ENCODE measurements at places on chromosomes 12 and 14.

DNA sequence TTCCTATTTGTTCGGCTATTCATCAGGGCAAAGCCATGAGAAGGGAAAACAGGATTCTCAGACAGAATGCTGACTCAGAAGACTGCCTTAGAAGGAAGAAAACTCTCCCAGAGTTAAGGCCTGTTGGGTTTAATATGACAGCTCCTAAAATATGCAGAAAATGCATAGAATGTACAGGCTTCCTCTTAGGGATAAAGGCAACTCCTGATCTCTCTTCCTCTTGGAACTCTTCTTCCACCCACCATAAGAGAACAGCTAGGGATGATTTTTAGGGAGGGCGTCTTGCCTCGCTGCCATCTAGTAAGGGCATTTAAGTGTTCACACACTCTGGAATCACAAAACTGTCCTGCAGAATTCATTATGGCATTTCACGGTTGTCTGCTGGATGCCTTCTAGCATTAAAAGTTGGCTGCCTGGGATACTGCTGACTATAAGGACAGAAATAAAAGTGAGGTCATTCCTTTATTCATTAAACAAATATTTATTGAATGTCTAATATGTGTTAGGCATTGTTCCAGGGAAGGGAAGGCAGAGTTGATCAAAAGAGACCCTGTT, 73.7 kb downstream of the DCAF5 start:
- no peak for DNase-seq

- DNase-seq: no peak
Observed at GRCh38 chr14:39988939-39989338, 556.7 kb upstream of the FBXO33 start.

- no peak for DNase-seq
Observed at GRCh38 chr12:76480796-76481195, 78.8 kb downstream of the OSBPL8 start.

- DNase-seq: no peak
Observed at GRCh38 chr12:47165934-47166333, 86.2 kb upstream of the AMIGO2 start.

DNA sequence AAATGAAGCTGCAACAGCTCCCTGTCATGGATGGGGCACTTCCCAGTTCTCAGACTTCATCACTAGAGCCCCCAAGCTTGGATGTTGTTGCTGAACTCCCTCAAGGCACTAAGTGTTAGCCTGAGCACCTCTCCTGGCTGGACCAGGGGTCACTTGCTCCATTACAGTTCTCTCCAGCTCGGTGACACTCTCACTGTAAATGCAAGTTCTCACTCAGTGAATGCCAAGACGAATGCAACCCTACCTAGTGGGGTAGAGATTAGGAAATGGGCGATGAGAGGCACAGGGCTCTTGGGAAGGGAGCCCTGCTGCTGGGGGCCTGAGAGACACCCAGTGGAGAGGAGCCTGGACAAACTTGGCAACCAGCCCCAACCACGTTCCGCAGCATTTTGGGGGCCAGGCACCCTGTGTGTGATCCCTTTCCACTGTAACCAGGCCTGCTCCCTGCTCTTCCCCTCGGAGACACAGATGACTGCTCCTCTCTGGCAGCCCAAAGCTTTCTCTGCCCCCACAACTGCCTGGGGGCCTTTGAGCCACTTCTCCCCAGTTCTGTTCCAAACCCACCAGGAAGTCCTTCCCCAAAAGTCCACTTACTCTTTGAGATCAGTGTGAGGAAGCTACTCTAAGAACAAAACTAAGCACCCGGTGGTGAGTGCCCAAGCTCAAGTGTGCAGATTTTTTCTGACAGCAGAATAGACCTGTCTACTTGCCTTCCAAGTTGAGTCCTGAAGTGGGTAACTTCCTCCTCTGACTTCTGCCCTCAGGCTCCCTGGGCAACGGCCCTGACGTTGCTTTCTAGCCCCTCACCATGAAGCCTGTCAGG, 8.0 kb upstream of the SELPLG start:
- DNase-seq: no peak

DNA sequence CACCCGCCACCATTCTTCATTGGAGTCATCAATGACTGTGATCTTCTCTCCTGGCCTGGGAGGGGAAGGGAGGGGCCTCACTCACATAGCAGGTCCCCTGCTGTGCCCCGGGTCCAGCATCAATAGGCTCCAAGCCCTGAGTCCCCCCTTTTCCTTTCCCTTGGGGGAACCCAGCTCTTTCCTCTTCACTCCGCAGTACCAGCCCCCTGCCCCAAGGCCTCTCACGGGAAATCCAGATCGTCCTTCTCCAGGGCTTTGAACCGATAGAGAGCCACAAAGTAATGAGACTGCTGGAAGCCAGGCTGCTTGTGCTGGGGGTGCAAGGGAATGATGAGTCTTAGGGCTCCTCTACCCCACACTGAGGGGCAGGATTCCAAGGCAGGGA, 6.7 kb downstream of the STAC3 start:
- DNase-seq: no peak

DNA sequence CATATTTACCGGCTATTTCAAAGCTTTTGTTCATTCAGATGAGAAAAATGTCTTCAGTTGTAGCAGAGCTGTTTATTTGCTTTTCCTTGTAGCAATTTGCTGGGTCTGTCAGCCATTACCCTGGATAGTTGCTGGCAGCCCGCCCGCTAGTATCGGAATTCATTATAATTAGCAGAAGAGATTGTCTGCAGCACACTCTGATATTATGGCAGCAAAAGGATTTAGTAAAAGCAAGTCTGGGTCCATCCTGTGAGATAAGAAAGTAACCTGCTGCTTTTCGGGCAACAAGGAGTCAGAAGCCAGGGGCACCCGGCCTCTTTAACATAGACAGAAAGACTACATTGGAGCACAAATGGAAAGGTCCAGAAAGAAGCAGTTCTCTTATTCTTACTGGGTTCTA, 6.1 kb upstream of the SLC35E3 start:
- no peak for DNase-seq

DNA sequence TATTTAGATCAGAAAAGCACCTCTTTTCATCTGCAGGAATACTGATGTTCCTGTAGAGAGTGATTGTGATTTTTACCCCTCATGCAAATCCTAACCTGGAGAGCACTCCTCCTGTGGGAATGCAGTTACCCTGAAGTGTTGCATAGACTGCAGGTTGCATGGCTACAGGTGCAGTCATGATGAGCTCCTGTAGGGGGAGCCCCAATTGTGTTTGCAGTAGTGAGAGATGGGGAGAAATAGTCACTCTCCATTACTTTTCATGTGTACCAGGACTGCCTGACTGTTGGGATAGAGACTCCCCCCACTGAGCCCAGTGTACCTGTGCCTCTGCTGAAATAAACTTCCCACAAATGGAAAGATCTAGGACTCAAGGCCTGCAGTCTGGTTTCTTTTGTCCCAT, 1086.5 kb downstream of the SLC6A15 start:
- no peak for DNase-seq

GRCh38 chr12:18967814-18968213, 161.7 kb upstream of the PLEKHA5 start:
- DNase-seq: no peak

DNA sequence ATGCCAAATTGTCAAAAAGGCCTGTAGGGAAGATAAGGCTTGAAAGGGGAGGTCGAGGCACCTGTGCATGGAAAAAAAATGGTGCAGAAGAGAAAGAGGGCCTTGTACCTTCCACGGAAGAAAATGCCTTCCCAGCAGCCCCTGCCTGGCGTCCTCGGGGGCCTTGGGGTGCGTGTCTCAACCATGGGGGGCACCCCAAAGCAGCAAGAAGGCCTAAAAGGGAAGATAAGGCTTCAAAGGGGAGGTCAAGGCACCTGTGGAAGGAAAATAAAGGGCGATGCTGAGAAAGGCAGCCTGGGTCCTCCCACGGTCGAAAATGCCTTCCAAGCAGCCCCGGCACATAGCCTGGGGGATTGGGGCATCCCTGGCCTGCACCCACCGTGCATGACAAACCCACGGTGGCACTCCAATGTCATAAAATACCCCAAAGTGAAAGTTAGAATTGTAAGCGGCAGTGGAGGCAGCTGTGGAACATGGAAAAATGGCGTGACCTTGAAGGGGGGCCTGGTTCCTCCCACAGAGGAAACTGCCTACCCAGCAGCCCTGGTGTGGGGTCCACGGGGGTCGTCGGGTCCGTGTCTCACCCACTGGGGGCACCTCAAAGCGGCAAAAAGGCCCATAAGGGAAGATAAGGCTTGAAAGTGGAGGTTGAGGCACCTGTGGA, 275.0 kb downstream of the ALG10 start:
- DNase-seq: no peak

- DNase-seq: peak; percentile 35
Observed at GRCh38 chr12:55724226-55724939, 4.2 kb downstream of the RDH5 start.

DNA sequence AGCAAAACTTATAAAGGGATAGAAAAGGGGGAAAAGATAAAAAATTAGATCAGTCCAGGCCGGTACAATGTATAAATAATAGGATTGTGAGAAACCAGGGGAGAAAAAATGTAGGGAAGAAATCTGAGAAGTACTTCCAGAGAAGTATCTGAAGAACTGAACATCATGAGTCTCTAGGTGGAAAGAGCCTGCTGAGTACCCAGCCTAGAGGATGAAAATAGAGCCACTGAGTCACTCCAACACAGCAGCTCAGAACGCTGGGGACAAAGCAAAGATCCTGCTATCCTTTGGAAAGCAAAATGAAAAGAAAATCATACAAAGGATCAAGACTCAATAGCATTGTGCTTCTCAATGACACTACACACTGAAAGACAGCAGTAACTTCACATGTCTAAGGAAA, 138.0 kb downstream of the ANO6 start:
- no peak for DNase-seq

GRCh38 chr12:6758506-6759095, 5.7 kb upstream of the MLF2 start:
- no peak for DNase-seq

DNA sequence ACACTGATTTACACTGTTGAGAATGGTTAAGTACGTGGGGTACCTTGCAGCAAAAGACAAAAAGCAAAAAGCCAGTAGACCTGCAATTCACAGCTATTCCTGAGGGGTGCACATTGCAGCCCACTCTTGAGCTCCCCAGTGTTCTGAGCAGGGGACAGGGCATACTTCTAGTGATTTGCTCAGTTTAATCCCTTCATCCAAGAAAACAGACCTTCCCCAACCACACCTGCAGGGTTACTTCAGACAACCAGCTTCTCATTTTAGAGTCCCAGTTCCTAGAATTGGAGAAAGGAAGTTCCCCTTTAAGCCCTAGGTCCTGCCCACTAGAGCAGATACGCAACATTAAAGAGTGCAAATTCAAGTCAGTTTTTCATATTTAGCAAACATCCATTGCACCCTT, 3.6 kb upstream of the WSB2 start:
- no peak for DNase-seq

GRCh38 chr12:43795716-43796280, 10.3 kb downstream of the TWF1 start:
- no peak for DNase-seq

GRCh38 chr12:50241178-50241577, 42.1 kb downstream of the LIMA1 start:
- DNase-seq: no peak

DNA sequence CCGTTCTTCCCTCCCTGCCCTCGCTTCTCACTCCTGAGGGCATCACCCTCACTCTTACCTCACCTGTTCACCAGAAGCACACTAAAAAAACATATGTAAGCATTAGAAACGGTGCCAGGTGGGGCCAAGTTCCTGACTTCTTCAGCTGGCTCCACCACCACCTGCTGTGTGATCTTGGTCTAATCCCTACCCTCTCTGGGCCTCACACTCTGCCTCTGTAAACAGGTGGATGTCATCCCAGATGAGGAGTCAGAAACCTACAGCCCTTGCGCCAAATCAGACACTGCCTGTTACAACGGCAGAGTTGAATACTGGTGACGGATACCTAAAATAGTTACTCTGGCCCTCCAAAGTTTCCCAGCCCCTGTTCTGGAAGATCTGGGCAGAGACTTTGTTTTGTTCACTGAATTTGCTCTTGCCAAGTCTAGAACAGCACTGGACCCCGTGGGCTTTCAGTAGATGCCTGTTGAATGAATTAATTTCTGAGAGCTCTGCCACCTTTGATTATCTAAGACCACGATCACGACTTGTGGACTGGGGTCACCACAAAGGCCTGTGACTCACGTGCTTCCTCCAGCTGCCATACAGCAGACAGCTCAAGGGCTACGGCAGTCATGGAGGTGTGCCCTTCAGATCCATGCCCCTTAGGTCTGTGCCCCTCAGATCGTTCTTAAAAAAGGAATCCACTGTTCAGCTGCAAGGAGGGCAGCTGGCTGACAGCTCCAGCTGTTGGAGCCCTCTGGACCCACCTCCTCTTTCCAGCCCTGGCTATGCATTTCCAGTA, 71.9 kb downstream of the GSC start:
- no peak for DNase-seq

DNA sequence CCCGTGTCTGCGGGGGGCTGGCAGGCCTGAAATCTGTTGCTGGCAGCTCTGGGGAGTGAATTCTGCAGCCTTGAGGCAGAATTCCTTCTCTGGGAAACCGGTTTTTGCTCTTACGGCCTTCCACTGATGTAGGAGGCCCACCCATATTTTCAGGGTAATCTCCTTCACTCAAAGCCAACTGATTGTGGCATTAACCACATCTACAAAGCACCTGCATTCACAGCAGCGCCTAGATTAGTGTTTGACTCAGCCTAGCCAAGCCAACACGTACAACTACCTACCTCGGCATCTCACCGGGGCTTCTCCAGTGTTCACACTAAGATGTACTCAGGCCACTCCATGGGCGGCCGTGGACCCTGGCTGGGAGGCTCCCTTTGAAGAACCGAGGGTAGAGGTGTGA, 15.8 kb downstream of the C12orf43 start:
- DNase-seq: no peak

- DNase-seq: no peak
Observed at GRCh38 chr14:69708586-69709560, 58.1 kb upstream of the SRSF5 start.

DNA sequence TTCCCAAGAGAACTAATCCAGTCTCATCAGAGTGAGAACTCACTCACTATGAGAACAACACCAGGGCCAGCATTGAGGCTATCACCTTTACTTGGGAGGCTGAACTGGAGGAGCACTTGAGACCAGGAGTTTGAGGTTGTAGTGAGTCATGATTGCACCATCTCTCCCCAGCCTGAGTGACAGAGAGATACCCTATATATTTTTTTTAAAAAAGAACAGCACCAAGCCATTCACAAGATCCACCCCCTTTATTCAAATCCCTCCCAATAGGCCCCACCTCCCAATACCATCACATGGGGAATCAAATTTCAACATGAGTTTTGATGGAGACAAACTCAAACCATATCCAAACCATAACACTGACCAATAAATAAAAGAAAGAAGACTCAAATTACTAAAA, 3.7 kb upstream of the TMX1 start:
- no peak for DNase-seq

- DNase-seq: no peak
Observed at GRCh38 chr14:58557242-58557641, 80.5 kb upstream of the DACT1 start.

DNA sequence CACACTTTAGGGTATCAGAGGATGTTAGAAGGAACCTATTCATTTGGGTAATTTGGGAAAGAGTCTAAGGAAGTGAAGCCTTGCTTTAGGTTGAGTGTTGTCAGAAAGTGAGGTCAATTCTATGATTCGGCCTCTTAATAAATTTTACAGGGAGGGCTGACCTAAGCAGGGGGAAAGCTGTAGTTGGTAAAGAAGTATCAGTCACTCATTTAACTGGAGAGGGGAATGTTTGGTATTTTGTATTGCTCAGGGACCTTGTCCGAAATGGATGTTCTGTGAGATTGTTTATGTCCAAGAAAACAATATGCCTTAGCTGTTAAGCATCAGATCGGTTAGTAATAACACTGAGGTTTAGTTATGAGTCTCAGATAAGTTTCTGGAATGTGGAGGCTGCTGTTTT, 7.3 kb downstream of the CAND1 start:
- DNase-seq: no peak

- no peak for DNase-seq
Observed at GRCh38 chr14:72643317-72643801, 250.5 kb downstream of the DPF3 start.
